ENCODE measurements at places on chromosomes 5 and 9. TPM values are rescaled to one million over a fixed set of nuclear protein-coding genes. Genes with fewer than 3 reads are reported as not detected.

DNA sequence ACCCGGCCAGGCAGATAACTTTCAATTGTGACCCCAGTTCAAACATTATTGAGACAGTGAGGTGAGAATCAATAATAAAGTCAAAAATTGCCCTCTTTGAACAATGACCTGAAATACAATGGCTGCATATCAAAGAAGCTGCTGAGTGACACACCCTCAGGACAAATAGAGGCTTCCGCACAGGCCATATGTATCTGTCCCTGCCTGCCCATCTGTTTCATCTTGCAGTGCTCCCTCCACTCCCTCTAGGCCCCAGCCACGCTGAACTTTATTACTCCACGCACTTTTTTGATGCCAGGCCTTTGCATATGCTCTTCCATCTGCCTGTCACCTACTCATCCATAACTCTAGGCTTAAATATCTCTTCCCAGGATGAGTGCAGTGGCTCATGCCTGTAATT lies 15.9 kb upstream of the PFDN1 start:
- no peak for DNase-seq

- no peak for DNase-seq
Measured at GRCh38 chr5:90921418-90921973, 362.9 kb downstream of the ADGRV1 start.

- DNase-seq: no peak
Measured at GRCh38 chr5:149288436-149288835, 16.8 kb downstream of the AFAP1L1 start.

DNA sequence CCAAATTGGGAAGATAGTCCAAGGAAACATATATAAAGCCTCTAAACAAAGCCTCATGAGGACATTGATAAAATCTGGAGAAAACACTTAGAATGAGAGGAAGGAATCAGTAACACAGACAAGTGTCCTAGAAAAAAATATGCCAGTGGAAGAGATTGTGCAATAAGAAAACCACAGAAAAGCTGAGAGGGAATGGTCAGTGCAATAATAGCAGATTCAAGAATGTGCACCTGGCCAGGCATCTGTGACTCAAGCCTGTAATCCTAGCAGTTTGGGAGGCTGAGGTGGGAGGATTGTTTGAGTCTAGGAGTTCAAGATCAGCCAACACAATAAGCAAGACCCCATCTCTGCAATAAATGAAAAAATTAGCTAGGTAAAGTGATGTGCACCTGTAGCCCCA lies 691.2 kb upstream of the CDH6 start:
- DNase-seq: no peak

PCDHGA11 gene
- polyA plus RNA-seq: 4.7 TPM

DNA sequence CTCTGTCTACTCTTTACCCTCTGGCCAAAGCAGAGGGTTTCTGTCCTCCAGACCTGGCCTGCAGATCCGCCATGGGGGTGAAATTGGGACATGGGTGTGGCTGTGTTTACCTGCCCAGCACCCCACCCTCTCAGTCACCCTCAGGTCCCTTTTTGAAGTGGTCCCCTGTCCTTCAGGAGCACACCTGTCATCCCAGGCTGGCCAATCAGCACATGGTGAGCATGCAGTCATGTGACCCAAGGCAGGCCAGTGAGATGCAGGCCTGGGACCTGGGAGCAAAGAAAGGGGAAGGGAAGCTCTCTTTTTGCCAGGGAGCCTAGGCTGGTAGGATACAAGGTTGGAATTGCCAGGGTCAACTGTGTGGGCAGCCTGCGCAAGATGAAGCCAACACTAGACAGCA lies 28.3 kb upstream of the IER5L start:
- DNase-seq: no peak

- DNase-seq: no peak
Measured at GRCh38 chr5:125125031-125125823, 378.8 kb upstream of the ZNF608 start.

ENTREP1 gene
- 3.3 TPM for polyA plus RNA-seq

- DNase-seq: no peak
Measured at GRCh38 chr5:74184649-74185048, 455.9 kb downstream of the ENC1 start.

LCP2 gene
- 3.1 TPM for polyA plus RNA-seq

SLCO6A1 gene
- not detected for polyA plus RNA-seq

GOLGA2 gene
- polyA plus RNA-seq: 71.5 TPM

GRCh38 chr5:141840280-141840812 lies 37.9 kb downstream of the PCDH1 start:
- no peak for DNase-seq

CDKN2A gene
- not detected for polyA plus RNA-seq

SLC6A7 gene
- polyA plus RNA-seq: 0.06 TPM

DNA sequence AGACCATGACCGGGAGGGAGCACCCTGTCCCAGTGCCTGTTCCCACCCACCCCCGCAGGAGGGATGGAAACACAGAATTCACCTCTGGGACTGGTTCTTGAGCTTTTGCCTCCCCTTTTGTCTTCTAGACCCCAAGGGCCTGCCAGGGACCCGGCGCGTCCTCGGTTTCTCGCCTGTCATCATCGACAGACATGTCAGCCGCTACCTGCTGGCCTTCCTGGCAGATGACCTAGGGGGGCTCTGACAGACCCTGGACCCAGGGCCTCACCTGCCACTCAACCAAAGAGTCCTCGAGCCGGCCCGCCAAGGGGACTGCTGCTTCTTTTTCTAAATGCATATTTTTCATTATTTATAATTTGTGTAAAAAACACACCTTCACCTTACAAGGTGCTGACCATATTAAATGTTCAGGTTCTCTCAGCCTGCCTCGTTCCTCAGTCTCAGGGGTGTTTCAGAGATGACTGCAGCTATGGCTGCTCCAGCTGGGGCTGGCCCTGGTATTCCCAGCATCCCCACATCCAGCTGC lies 16.9 kb downstream of the CARD19 start:
- no peak for DNase-seq

DNA sequence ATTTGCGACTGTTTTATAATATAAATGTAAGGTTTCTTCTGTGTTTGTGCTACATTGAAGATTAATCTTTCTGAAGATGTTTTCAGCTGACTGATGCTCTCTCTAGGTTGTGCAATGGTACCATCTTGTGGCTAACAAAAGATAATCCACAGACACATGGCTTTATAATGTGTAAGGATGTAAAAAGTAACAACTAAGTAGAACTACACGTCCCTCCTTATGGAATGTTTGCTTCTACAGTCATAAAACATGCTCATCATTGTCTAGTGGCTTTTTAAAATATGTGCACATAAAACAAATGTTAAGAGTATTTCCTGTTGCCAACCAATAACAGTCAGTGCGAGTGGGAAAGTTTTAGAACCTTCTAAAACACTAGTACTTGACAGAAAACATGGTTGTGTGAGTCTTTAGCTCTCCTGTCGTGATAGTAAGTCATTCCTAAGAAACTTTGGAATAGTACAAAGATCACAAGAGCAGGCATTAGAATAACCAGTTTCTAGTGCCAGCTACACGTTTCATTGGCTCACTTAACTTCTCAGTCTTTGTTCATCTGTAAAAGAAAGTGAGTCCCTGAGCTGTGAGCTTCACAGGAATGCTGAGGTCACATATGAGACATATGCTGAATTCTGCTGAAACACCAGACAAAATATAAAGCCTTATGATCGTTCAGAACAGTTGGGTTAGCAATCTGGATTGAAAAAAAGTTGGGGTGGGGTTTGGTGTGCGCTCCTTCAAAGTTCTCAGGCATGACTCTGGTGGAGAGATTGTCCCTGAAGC lies 75.7 kb upstream of the GLIS3 start:
- no peak for DNase-seq

INSL6 gene
- polyA plus RNA-seq: 0.46 TPM

Measured in left renal pelvis (tissue), 4 donors.